ENCODE measurements at places on chromosomes 11 and 22.

GRCh38 chr11:315051-315481, 1.2 kb downstream of the IFITM1 start:
- no peak for DNase-seq

DNA sequence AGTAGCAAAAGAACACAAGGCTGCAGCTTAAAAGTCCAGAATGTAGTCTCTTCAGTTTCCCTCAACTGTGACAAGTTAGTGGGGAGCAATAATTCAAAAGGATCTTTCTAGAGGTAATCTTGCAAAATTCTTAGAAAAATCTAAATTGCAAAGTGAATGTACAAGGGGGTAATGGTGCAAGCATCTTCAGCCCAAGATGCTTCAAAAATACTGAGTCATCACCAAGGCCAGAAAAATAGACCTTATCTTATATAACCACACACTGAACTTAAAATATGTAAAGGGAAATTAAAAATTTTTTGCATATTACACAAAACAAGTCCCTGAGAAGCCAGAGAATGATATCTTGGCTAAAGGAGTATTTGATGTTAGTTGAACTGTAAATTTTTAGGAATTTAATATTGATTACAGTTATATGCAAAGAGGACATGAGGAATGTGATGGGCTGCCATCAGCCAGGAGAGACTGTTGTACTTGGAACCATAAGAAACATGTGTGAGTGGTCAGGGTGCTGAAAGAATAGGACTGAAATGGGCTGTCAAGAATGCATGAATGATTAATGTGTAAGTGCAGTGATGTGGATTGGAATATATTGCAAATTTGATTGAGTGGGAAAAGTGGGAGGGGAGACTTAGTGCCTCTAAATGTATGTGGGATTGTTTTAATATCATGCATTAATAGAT, 85.7 kb upstream of the LIN7C start:
- DNase-seq, result no peak

DNA sequence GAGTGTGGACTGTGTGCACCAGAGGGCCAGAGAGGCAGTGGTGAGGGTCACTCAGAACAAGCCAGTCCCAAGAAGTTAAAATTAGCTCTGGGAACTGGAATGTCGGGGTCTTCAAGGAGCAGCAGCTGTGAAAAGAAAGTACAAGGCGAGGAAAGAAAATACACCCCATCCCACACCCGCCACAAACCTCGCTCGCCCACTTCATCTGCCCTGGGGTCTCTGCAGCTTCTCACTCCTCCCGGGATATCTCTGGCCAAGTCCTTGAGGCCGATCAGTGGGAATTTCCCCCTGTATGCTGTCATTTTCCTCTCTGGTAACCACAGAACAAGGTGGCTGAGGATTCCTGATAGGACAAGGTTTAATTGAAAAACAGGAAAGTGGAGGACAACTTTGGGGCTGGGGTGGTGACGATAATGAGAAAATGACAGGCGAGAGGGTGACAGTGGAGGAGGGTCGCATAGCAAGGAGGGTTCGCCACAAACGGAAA, 36.3 kb upstream of the TIMP3 start:
- DNase-seq, result peak; percentile 36

- no peak for DNase-seq
Observed at GRCh38 chr11:26742966-26743365, 21.1 kb upstream of the SLC5A12 start.

GRCh38 chr11:113675003-113675561, 31.0 kb downstream of the TMPRSS5 start:
- DNase-seq, result no peak

All from femur (tissue), 1 donor.